NCI-H187 (cell line): ENCODE measurements at places on chromosomes 2 and 18.

DNA sequence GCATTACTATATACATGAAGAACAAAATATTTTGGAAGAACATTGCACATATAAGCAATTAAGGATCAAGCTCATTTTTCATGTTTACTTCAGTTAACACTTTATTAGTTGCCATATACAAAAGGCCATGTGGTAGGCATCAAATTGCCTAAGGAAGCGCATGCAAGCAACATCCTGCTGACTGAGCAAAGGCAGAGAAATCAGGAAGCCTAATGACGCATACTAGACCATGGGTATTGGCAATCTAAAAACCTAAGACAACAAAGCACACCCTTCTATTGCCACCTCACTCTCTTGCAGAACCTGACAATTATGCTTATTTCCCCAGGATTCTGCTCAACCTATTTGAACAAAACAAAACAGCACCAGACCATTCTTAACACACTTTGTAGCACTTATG is 171.9 kb downstream of the STK39 start:
- no peak for DNase-seq

DNA sequence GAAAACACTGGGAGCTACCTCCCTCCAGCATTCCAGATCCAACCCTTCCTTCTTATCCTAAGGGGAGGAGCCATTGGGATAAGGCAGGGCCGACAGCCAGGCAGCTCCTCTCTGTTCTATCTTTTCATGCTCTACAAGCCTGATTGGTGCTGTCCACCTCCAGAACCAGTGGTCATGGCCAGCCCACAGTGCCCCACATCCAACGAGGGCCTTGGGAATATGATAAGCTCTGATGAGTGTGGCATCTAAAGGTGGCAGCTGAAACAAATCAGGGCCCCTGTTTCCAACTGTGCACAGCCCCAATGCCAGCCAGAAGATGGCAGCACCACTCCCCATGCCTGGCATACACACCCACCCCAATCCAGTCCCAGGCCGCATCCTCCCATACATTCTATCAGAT is 329.3 kb downstream of the C1D start:
- no peak for DNase-seq

GRCh38 chr18:11808001-11808855 is 43.0 kb upstream of the CHMP1B start:
- no peak for DNase-seq

DNA sequence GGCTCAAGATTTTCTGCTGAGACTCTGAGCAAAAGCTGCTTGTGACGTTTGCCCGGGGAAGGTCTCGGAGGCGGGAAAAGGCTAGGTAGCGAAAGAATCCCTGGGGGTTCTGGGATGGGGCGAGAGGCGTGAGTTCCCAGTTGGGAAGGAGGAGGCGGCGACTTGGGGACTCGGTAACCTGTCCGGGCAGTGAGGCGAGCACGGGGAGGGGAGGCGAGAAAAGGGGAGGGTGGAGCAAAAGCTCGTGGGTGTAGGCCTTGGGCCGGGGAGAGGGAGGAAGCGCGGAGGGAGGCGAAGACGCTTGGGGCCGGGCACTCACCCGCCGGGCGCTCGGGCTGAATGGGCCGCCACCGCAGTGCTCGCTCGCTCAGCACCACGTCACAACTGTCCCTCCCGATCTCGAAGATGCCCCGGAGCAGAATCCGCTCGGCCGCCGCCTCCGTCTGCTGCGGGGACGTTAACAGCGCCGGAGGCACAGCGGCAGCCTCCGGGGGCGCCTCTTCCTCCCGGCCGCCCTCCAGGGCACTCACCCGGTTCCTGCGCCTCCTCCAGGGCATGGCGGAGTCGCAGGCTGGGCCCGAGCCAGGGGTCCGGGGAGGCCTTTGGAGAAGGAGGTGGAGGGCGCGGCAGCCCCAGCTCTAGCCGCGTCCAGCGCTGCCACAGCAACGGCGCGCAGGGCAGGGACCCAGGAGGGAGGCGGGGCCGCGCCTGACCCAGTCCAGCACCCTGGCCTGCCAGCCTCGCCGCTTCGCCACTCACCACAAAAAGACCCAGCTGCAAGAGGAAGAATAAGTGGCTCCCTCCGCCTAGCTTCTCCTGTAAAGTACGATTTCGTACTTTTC is at the start of gene CERKL:
TSS of gene CERKL (minus strand) at position 656 of the 842 bp plus-strand sequence. CDS start at position 557, 99 bp downstream.
- DNase-seq = no peak

GRCh38 chr2:46278952-46279351 is 18.3 kb upstream of the EPAS1 start:
- DNase-seq = no peak

GRCh38 chr2:33111002-33111446 is 164.3 kb downstream of the LTBP1 start:
- DNase-seq = no peak

DNA sequence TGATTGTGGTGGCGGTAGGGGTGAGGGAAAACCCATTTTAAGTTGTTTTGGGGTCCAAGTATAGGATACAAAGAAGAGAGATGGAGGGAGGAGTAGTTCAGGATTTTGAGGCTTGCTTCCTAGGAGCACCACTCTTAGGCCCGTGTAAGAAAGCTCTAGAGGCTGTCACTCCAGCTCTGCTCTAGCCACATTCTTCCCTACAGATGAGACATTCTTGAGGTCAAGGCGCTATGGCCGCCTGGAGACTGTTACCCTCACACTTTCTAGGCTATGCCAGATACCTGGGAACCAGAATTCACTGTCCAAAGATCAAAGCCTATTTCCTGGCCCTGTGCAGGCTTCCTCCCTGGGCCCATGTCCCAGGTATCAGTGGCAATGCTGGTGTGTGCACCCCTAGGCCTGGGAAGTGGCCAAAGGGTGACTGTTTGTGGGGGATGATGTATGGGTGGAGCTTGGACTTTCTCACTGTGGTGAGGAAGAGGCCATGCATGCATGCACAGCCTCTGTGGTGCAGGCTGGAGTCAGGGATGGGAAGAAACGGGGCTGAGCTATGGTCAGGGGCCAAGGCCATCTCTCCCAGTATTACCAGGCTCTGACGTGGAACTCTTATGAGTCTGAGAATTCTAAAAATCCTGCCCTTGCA is 7.0 kb upstream of the TTL start:
- no peak for DNase-seq

DNA sequence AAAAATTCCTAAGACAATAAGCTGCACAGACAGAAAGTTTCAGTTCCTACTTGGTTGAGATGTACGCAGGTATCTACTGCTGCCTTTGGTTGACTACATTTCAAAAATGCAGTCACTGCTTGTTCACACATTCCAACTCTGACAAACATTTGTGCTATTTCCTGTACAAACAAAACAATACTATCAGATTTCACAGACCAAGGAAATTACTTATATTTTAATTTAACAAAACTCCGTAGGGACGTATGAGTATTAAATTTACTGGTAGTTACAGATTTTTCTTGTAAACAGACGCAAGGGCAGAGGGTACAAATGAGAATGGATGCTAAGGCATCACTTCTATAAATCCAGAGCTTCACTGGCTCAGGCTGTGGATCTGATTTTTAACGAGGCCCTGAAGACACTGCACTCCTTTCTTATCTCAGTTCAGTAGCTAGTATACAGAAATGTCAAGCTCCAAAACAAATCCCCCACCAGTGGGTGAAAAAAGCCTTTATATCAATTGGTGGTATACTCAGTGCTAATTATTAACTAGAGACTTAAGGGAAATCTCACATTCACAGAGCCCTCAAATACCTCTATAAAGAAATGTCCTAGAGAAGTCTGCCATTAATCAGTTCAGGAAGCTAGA is 31.7 kb upstream of the TTC32 start:
- DNase-seq = no peak

- no peak for DNase-seq
Observed at GRCh38 chr2:238744951-238745350, 102.9 kb upstream of the TWIST2 start.

DNA sequence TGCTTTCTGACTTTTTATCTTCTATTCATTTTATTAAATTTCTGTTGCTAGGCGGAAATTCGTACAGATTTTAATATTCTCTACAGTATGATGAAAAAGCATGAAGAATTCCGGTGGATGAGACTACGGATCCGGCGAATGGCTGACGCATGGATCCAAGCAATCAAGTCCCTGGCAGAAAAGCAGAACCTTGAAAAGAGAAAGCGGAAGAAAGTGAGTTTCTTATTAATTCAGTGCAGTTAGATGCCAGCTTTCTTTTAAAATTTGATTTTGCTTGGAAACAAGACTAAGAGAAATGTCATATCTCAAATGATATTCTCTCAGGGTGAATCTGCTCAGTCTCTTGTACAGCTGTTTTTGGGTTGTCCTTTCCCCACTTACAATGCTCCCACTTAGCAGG is 84.3 kb downstream of the MGAT5 start:
- DNase-seq = no peak

DNA sequence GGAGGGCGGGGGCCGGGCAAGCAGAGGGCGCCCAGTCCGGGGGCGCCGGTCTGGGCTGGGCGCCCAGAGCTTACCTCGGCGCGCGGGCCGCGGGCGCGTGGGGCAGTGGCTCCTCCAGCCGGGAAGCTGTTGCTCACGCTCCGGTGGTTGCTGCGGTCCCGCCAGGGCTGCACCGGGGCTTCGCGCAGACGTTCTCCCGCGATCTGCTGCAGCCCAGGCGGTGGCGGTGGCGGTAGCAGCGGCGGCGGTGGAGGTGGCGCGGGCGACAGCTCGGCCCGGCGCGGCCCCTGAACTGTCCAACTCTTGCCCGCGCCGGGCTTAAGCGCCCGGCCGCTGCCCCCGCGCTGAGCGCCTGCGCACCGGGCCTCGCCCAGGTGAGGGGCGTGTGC is 391 bp downstream of the ZNF385B start:
- no peak for DNase-seq

DNA sequence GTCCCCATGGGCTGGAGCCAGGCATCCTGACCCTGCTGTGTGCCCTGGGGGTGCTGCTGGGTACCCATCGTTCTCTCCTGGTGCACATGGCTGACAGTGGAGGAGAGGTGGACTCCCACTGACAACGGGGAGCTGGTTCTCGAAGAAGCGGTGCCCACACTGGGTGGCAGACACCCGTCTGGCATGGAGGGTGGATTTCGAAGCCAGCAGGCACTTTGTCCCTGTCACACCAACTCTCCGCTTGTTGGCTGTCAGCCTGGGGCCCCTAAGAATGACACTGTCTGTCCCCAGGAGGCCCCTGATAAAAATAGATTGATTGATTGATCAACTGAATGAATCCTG is 55.4 kb downstream of the RTP5 start:
- no peak for DNase-seq

GRCh38 chr18:48035556-48035860 is 105.0 kb upstream of the SMAD2 start:
- no peak for DNase-seq

DNA sequence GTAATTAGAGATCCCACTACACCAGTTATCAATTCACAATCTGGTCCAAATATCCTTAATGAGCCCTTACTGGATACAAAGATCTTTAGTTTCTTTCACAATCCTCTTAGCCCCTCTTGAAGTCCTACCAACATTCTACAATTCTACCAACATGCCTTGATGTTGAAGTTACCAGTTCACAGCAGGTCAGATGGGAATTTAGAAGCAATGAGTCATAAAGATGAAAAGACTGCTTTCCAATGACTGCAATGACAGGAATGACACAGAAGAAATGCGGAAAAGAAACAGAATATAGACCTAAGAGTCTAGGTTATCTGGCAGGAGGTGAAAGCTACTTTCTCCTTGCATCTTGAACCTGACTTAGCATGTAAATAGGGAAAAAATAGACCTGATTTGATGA is 24.5 kb downstream of the RTTN start:
- no peak for DNase-seq

DNA sequence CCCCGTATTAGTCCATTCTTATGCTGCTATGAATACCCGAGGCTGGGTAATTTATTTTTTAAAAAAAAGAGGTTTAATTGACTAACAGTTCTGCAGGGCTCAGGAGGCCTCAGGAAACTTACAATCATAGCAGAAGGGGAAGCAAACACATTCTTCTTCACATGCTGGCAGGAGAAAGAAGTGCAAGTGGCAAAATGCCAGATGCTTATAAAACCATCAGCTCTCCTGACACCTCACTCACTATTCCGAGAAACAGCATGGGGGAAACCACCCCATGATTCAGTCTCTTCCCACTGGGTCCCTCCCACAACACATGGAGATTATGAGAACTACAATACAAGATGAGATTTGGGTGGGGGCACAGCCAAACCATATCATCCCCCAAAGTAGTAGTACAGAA is 2148.5 kb upstream of the PIK3C3 start:
- no peak for DNase-seq

DNA sequence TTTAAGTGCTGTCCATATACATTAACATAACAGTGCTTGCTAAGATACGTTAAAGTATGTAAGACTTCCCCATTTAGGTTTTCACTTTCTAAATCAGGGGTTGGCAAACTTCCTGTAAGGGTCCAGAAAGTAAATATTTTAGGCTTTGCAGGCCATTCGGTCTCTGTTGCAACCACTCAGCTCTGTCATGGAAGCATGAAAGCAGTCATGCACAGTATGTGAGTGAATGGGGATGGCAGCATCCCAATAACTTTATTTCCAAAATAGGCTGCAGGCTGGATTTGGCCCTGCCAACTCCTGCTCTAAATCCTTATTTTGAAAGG is 128.7 kb downstream of the PLA2R1 start:
- DNase-seq = no peak

DNA sequence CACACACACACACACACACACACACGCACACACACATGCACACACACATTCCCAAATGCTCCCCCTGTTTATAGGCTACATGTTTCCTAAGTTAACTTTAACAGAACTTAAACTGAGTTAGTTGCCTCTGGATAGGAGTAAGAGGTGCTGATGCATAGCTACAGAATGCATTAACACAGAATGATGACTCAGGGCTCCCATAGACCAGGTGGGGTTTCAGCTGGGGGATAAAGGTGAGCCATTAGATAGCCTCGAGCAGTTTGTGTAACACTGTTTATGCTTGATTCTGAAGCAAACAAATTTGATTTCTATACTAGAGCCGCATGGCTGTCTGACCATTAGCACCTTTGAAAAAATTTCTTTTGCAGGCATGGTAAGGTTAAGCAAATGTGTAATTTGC is 741.0 kb downstream of the PLCL1 start:
- DNase-seq = no peak

DNA sequence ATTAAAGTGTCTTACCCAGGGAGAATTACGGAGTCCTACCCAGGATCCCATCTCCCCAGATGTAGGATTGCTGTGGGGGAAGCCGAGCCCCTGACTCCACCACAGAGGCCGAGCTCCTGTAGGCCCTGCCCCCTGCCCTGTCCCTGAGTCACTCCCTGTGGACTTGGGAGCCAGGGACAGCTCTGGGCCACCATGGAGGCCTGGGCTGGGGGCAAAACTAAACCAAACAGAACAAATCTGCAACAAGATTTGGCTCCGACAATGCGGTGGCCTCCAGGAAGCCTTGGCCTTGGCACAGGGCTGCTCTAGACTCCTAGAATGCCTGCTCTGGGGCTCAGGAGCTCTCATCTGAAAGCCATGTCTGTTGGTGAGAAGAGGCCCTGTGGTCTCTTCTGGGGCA is 99.3 kb upstream of the PXDN start:
- no peak for DNase-seq

- no peak for DNase-seq
Observed at GRCh38 chr2:199770716-199771115, 80.3 kb downstream of the FTCDNL1 start.

GRCh38 chr2:206112108-206112507 is 26.1 kb upstream of the INO80D start:
- no peak for DNase-seq
